ENCODE measurements at places on chromosomes 4 and X. TPM values are rescaled to one million over a fixed set of nuclear protein-coding genes. Genes with fewer than 3 reads are reported as not detected.

The PRRG3 gene
- total RNA-seq: 1.0 TPM

The RAPGEF2 gene
- total RNA-seq: 29.8 TPM

The CT45A3 gene
- total RNA-seq: not detected

The ITIH6 gene
- not detected for total RNA-seq

- no peaks in the 10 kb centered on the region for H3K27me3 ChIP-seq
- no peak overlapping the region for H3K4me3 ChIP-seq
- no peaks in the 10 kb centered on the region for H3K36me3 ChIP-seq
- no peak for DNase-seq
Observed at GRCh38 chrX:10043386-10043785, 76.2 kb downstream of the CLDN34 start.

DNA sequence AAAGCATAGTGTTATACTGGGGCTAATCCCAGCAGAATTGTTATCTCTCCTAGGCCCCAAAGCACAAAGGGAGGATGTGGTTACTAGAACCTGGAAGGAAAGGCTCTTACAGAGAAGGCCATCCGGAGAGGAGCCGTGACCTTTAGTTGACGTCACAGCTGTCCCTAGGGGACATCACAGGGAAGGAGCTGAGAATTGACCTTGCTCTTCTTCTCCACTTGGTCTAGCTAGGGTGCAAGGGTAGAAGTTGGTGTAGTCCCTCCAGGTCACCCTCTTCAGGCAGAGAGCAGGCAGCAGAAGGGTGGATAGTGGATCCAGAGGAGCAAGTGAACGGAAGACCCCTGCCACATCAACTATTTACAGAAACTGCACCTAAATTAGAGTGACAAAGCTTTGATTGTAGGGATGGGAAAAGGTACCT is 22.8 kb upstream of the FGF2 start:
- H3K4me1 ChIP-seq: no peaks in the 10 kb centered on the region
- DNase-seq: no peak
- H3K4me3 ChIP-seq: no peak overlapping the region
- no peaks in the 10 kb centered on the region for H3K27me3 ChIP-seq
- H3K36me3 ChIP-seq: no peaks in the 10 kb centered on the region
- H3K27ac ChIP-seq: no peak overlapping the region

GRCh38 chr4:27684610-27685011 is 824.0 kb downstream of the STIM2 start:
- DNase-seq: peak; percentile 32
- H3K36me3 ChIP-seq: no peaks in the 10 kb centered on the region
- no peak overlapping the region for H3K4me3 ChIP-seq
- H3K27ac ChIP-seq: no peak overlapping the region
- H3K4me1 ChIP-seq: no peaks in the 10 kb centered on the region

GRCh38 chr4:85598936-85599335 is 124.0 kb downstream of the ARHGAP24 start:
- no peak for DNase-seq
- no peaks in the 10 kb centered on the region for H3K4me1 ChIP-seq
- H3K4me3 ChIP-seq: no peak overlapping the region
- H3K36me3 ChIP-seq: no peaks in the 10 kb centered on the region
- no peak overlapping the region for H3K27ac ChIP-seq

DNA sequence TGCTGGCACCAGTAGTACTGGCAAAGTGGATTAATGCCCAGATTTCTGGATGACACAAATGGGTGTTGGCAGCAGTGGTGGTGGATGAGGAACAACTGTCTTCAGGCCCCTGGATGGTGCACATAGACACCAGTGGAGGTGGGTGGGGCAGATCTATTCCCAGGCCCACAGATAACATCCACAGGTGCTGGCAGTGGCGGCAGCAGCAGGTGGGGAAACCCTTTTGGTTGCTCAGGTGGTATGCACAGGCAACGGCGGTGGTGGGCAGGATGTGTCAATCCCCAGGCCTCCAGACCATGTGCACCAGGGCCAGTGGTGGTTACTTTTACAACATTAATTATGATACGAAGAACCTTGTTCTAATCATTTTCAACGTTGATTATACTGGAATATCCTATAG is 48.9 kb upstream of the FAT4 start:
- H3K4me1 ChIP-seq: peaks cover 2% of the 10 kb centered on the region
- no peaks in the 10 kb centered on the region for H3K36me3 ChIP-seq
- no peaks in the 10 kb centered on the region for H3K27me3 ChIP-seq
- no peak overlapping the region for H3K27ac ChIP-seq
- no peak for DNase-seq
- no peak overlapping the region for H3K4me3 ChIP-seq

GRCh38 chr4:121651597-121651996 is 45.2 kb downstream of the ANXA5 start:
- no peak for DNase-seq
- H3K27me3 ChIP-seq: no peaks in the 10 kb centered on the region
- H3K4me3 ChIP-seq: no peak overlapping the region
- H3K27ac ChIP-seq: no peak overlapping the region
- H3K36me3 ChIP-seq: no peaks in the 10 kb centered on the region
- H3K4me1 ChIP-seq: no peaks in the 10 kb centered on the region

DNA sequence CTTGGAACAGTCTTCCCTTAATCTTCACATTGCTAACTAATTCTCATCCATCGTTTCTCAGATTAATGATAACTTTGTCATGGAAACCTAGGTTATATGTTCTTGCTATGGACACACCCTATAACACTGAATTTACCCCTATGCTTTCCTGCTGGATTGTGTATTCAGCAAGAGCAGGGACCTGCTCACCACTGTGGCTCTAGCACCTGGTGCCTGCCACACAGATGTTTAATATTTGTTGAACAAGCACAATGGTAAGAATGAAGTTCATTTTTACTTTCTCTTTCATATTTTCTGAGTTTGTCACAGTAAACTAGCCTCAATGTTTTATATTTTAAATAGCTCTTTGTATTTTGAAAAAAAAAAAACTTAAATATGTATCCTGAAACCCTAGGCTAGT is 734.0 kb upstream of the DIAPH2 start:
- H3K27ac ChIP-seq: no peak overlapping the region
- no peaks in the 10 kb centered on the region for H3K36me3 ChIP-seq
- no peaks in the 10 kb centered on the region for H3K27me3 ChIP-seq
- DNase-seq: no peak
- no peak overlapping the region for H3K4me3 ChIP-seq

GRCh38 chr4:150960818-150961217 is 54.3 kb downstream of the LRBA start:
- H3K27ac ChIP-seq: no peak overlapping the region
- DNase-seq: no peak
- H3K4me1 ChIP-seq: no peaks in the 10 kb centered on the region
- H3K36me3 ChIP-seq: no peaks in the 10 kb centered on the region
- no peaks in the 10 kb centered on the region for H3K27me3 ChIP-seq

DNA sequence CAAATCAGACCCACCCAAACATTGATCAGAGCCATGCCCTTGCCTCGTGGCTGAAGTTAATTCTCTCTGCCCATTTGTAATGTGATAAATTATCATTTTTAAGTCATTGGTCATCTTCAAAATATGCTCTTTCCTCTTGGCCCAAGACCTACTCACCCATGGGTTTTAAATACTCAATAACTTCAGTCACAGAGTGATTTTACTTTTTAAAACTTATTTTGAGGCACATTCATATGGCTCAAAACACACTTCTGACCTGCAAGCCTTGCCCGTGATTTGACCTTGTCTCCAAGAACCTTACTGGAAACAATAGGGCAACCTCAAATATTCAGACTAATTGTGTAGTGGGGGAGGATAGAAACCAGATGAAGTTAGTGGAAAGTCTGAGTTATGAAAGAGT is 176.2 kb upstream of the LNX1 start:
- H3K36me3 ChIP-seq: no peaks in the 10 kb centered on the region
- no peak overlapping the region for H3K27ac ChIP-seq
- no peak overlapping the region for H3K4me3 ChIP-seq
